Activated gamma-delta T cell (primary cell): ENCODE measurements at places on chromosomes 3 and 15.

- no peak for DNase-seq
Measured at GRCh38 chr3:101521211-101521701, 8.2 kb upstream of the SENP7 start.

GRCh38 chr15:40062816-40063562 lies 24.0 kb upstream of the SRP14 start:
- DNase-seq = no peak

GRCh38 chr15:83283813-83284558 lies 478 bp downstream of the BNC1 start:
- DNase-seq = no peak

DNA sequence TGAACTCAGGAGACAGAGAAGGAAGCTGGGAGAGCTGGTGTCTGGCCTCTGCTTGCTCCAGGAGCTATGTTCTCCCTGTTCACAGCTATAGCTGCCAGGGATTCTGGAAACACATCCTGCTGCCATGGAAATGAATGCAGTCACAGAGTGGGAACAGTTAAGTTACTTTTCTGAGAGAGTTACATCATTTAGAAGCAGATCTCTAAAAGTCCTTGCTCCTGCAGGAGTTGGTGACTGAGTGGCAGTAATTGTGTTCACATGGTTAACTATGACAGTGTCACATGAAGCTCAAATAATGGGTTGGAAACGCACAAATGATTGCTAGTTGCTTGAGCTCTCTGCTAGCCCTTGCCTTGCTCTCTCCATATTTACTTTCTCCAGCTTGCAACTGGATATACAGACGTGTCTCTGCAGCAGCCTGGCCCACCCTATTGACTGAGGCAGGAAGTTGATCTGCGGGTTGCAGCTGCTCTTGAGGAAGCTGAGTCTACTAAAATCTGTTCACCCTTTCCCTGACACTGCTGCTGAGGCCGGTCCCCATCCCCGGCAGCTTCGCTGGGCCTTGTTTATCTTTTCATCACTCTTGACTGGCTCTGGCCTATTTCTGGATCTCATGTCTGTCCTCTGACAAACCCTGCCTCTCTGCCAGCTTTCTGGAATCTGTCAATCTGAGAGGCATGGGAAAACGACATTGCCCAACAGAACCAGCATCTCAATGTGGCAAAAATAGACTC lies 16.7 kb upstream of the ISLR start:
- no peak for DNase-seq

DNA sequence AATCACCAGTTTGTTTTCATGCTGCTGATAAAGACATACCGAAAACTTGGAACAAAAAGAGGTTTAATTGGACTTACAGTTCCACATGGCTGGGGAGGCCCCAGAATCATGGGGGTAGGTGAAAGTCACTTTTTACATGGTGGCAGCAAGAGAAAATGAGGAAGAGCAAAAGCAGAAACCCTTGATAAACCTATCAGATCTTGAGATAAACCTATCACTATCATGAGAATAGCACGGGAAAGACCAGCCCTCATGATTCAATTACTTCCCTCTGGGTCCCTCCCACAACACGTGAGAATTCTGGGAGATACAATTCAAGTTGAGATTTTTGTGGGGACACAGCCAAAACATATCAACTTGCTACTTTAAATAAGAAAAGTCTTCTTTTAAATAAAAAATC lies 28.9 kb downstream of the CD200R1L start:
- no peak for DNase-seq

GRCh38 chr3:112087746-112088145 lies 1.6 kb downstream of the C3orf52 start:
- DNase-seq = no peak

DNA sequence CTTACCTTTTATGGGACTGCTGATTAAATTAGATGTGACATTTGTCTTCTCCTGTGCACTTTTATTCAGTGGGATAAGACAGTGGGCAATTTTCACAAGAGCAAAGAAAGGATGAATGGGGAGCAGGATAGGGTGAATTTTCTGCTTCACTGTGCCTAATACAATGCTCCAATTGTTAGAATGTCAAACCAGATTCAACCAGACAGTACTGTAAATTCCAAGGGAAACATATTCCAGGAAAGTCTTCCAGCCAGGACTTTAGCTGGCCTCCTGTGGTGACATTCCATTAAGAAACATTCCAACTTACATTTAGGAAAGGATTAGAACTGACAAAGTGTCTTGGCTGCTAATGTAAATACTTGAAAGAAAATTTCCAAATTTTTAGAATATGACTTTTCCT lies 100.1 kb upstream of the PROK2 start:
- no peak for DNase-seq

GRCh38 chr15:82646250-82647044 lies 716 bp downstream of the CPEB1 start:
- DNase-seq = no peak

DNA sequence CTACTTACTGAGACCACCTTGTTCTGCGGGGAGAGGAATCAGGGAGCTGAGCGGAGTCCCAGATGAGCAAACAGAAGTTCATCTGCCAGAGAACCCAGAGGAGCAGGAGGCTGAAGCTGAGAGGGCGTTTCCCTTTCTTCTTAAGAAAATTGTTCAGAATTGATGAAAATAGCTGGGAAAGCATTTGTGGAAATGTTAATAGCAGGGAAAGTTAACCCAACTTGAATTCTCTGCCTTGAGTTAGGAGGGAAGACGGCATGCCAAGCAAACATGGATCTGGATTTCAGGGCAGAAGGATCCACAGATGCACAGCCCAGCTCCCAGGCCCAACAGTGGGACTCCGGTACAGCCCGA lies 23.2 kb downstream of the CRABP1 start:
- DNase-seq = no peak

- DNase-seq = no peak
Measured at GRCh38 chr15:63461230-63461985, 43.0 kb upstream of the USP3 start.

GRCh38 chr15:52397118-52397517 lies 101.5 kb upstream of the MYO5C start:
- no peak for DNase-seq

DNA sequence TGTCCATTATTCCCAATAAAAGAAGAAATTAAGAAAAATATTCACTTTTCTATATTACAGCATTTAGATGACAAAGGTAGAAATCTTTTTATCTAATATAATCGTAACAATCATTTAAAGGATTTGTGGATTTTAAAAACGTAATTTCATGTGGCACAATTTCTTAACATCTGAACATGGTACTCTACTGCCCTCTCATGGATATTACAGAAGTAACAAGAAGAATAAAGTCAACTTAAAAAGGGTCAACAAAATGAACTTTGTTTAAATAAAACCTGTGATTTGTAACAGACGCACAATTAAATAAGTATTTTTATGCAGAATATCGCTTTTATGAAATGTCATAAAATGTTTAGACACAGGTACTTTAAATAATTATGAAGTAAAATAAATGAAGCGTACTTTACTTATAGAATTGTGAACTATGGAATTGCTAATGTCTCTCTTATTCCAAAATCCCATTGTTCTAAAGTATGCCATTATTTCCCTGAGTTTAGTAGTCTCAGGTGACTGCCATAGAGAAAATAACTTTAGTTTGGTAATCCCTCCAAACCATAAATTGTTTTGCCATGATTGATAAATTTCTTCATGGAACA lies 366.8 kb upstream of the ZNF385D start:
- no peak for DNase-seq

- no peak for DNase-seq
Measured at GRCh38 chr3:36511791-36512486, 131.6 kb downstream of the STAC start.

GRCh38 chr3:141306922-141307321 lies 61.4 kb upstream of the ZBTB38 start:
- no peak for DNase-seq

DNA sequence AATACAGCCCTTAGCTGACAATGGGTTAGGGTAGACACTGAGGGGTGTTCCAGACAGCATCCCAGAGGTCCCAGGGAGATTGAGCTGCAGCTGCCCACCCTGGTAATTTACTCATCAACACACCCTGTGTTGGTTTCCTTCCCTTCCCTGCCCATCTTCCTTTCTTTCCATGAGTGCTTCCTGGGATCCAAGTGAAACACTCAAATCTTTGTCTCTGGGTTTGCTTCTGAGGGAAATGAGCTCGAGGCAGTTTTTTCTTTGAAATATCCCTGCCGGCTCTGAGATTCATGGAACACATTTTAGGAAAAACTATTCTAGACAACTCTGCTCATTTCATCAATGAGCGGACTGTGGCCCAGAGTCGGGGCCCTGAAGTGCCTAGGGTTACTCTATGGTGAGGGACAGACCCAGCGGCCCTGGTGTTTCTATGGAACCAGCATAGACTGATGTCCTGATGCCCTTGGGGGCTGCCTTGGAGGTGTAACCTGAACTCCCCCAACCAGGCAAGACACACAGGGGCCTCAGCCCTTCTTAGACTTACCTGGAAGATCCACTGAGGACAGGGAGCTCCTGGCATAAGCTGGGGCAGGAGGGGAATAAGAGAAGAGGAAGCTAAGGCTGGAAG lies 14.9 kb upstream of the CSRNP1 start:
- no peak for DNase-seq

GRCh38 chr3:173599673-173600072 lies 202.1 kb downstream of the NLGN1 start:
- DNase-seq = no peak

GRCh38 chr3:76700323-76700722 lies 339.6 kb upstream of the ROBO2 start:
- no peak for DNase-seq

DNA sequence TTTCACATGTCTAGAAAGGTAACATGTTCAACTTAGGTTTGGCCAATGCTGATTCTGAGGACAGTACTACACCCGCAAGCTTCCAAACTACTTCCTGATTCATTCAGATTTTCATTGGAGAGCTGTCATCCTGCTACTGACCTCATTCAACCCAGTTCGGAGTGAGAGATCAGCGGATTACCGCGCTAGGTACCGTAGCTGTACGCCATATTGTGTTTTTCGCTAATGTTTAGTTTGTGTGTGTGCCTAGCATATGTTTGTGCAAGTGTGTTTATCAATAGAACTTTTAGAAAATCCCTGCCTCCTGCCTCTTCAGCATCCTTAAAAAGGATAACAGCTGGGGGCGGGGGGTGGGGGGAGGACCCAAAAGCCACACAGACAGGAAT lies 1.1 kb downstream of the ZBTB20 start:
- DNase-seq = no peak

- DNase-seq = no peak
Measured at GRCh38 chr3:119769394-119770149, 12.3 kb upstream of the NR1I2 start.

- DNase-seq = no peak
Measured at GRCh38 chr3:35639254-35640186, at the start of gene ARPP21. Gene ARPP21, plus strand, starts transcription at chr3:35639525. Its CDS starts 42,227 bp downstream, at chr3:35681752.

DNA sequence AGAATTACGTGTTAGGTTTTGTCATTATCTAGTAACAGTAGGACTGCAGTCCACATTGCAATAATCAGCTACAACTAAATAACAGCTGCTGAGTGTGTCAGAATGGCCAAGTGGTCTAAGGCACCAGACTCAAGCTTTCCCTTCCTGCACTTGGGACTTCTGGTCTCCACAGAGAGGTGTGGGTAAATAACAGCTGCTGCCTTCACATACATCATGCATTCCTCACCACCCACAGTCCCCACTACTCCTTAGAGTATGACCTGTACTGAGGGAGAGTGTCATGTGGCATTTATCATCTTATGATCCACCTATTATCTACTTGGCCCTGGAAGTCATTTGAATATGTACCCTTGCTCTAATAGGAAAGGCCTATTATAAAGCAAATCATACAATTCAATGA lies 22.2 kb upstream of the ZMAT3 start:
- no peak for DNase-seq

DNA sequence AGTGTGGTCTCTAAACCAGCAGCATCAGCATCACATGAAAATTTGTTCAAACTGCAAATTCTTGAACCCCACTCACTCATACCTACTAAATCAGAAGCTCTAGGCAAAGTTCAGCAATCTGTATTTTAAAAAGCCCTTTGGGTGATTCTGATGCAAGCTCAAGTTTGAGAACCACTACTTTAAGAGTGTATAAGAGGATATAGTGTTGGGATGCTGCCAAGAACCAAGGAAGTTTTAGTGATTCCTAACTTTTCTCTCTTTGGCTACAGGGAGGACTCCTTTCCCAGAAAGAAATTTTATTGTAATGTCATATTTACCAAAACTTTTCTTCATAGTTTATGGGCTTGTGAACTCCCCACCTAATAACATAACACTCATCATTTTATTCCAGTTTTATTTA lies 422.2 kb downstream of the TBC1D5 start:
- DNase-seq = no peak

DNA sequence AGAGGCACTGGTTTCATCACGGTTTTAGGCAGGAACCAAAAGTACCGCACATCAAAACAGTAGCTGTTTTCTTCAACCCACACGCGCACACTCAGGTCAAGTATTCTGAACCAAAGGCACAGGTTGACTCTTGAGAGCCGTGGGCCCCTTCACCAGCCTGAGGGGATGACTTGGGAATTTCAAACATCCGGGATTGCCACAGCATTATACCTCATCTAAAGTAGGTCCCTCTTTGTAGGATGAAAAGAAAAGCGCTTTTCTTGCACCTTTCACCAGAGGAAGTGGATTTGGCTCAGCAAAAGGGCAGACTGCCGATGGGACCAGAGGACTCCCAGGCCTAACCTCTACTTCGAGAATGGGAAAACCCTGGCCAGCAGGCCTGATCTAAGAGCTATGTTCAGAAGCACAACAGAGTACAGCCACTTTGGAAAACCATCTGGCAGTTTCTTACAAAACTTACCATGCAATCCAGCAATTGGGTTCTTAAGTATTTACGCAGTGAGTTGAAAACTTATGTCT lies 88.2 kb upstream of the PROK2 start:
- no peak for DNase-seq

- DNase-seq = no peak
Measured at GRCh38 chr15:33150971-33151370, 43.5 kb downstream of the FMN1 start.

- no peak for DNase-seq
Measured at GRCh38 chr15:33581032-33581431, 270.3 kb downstream of the RYR3 start.

GRCh38 chr15:30953731-30954378 lies 37.6 kb downstream of the MTMR10 start:
- DNase-seq = no peak

GRCh38 chr3:55518451-55518850 lies 31.3 kb upstream of the WNT5A start:
- DNase-seq = no peak

- no peak for DNase-seq
Measured at GRCh38 chr3:44206261-44206660, 35.4 kb upstream of the TOPAZ1 start.
